ENCODE measurements at places on chromosomes 5 and 9.

- H3K36me3 ChIP-seq, result no peaks in the 10 kb centered on the region
- H3K27ac ChIP-seq, result peak overlapping the region; percentile 92
- H3K4me1 ChIP-seq, result peaks cover 7% of the 10 kb centered on the region
- peak overlapping the region; percentile 87 for H3K4me3 ChIP-seq
- no peaks in the 10 kb centered on the region for H3K27me3 ChIP-seq
Measured at GRCh38 chr5:50667653-50668595, 1.5 kb downstream of the PARP8 start.

DNA sequence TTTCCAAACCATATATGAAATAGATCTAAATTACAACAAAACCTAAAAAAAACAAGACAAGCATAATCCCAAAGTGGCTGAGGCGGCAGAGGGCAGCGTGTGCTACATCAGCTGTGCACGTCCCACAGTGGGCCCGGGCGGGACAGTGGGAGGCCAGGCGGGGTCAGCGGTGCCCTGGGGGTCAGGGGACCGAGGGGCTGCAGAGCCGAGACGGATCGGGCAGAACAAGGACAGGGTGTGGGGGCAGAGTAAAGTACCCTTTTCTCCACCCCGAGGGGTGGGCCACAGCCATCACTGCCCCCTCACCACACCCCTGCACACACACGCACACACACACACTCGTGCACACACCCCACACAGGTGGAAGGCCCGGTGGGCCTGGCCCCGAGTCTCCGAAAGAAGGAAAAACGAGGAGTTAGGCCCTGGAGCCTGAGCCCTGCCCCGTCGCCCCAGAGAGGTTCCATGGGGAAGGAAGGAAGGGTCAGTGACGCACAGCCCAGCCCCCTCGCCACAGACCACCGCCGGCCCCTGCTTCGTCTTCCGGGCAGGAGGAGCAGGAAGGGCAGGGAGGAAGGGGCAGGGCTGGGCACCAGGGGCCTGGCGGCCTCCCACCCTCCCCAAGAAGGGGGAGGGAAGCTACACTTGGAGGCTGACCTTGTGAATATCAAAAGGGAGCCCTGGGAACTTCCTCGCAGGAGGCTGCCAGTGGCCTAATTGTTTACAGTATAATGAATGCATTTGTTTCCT, 49.6 kb upstream of the UBAC1 start:
- peaks cover 18% of the 10 kb centered on the region for H3K36me3 ChIP-seq
- peaks cover 20% of the 10 kb centered on the region for H3K4me1 ChIP-seq
- DNase-seq, result no peak
- no peaks in the 10 kb centered on the region for H3K27me3 ChIP-seq
- H3K27ac ChIP-seq, result no peak overlapping the region
- no peak overlapping the region for H3K4me3 ChIP-seq

DNA sequence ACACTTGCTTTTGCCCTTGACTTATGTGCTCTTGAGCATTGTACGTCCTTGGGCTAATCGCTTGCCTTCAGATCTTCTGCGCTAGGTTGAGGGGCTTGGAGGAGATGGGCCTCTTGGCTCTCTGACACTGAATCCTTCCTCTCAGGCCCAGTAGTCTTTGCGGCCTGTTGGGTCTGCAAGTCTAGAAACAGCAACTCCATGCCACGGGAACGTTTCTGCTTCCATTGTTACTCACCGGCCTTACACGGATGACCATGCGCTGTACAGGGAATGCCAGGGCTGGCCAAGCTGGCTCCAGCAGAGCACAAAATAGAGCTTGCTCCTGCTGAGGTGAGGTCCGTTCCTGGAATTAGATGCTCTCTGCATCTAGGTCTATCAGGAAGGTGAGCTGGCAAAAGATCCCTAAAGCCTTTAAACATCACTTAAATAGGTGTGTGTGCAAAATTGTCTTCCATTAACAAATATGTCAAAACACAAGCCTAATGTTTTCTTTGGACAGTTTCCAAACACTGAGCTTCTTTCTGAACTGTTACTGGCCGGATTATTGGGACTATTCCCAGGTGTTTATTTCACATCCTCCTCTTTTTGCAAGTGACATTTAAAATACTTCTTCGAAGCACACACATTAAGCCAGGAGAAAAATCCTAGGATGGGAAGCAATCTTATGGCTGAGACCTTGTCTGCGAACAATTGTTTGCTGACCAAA, 29.7 kb downstream of the DAPK1 start:
- H3K36me3 ChIP-seq, result no peaks in the 10 kb centered on the region
- H3K27ac ChIP-seq, result no peak overlapping the region
- no peak overlapping the region for H3K4me3 ChIP-seq
- no peaks in the 10 kb centered on the region for H3K27me3 ChIP-seq

DNA sequence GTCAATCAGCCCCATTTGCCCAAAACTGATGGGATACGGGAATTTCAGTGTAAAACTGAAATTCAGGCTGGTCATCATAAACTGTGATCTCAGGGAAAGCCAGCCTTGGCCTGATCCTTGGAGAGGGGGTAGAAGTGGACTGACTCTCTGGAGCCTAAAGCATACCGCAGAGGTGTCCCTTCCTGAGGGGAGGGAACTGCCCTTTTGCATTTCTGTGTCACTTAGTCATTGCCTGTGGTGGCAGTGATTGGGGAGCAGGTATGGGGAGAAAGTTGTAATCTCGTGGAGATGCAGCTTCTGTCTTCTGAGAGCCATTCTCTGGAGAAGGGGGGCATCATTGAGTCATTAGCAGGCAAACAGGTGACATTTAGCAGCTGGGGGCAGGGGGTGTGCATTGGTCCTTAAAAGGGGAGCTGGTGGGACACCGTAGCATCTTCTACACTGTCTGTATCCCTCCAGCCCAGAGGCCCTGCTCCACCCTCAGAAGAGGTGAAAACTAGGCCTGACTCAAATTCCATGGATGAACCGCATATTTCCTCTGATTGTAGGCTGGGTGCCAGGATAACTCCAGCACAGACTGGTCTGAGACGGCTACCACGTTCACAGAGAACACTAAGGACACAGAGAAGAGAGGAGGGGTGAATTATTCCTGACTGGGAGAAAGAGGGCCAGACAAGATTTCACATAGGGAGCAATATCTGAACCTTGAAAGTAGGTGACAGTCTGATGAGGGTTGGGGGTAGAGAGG, 143.3 kb downstream of the SEC61B start:
- no peaks in the 10 kb centered on the region for H3K36me3 ChIP-seq
- no peak for DNase-seq
- H3K4me3 ChIP-seq, result no peak overlapping the region
- H3K27me3 ChIP-seq, result no peaks in the 10 kb centered on the region
- H3K4me1 ChIP-seq, result peaks cover 5% of the 10 kb centered on the region
- no peak overlapping the region for H3K27ac ChIP-seq

DNA sequence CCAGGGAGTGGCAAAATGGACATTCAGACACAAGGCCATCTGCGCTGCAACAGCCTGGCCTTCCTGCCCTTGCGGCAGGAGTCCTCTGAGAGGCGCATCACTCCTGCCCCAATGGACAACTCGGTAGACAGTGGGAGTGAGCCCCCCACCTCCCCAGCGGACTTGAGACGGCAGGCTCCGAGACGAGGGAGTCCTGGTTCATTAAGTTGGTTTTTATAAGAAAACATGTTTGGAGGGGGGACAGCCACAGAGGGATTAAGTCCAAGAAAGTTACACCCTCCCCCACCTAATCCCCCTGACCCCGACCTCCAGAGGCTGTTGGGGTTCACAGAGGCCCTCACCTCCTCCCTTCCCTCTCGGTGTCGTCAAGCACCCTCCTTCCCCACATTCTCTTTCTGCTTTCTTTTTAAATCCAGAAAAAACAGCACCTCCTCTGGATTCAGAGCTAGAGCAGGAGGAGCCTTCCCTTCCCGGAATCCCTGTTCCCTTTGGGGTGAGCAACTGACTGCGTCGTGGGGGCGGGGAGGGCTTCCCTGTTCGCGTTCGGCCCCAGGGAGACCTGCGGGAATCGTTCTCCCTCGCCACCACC, 1.8 kb upstream of the EGR1 start:
- no peaks in the 10 kb centered on the region for H3K27me3 ChIP-seq
- peak overlapping the region; percentile 85 for H3K4me3 ChIP-seq
- DNase-seq, result no peak
- peaks cover 21% of the 10 kb centered on the region for H3K4me1 ChIP-seq
- H3K36me3 ChIP-seq, result no peaks in the 10 kb centered on the region

DNA sequence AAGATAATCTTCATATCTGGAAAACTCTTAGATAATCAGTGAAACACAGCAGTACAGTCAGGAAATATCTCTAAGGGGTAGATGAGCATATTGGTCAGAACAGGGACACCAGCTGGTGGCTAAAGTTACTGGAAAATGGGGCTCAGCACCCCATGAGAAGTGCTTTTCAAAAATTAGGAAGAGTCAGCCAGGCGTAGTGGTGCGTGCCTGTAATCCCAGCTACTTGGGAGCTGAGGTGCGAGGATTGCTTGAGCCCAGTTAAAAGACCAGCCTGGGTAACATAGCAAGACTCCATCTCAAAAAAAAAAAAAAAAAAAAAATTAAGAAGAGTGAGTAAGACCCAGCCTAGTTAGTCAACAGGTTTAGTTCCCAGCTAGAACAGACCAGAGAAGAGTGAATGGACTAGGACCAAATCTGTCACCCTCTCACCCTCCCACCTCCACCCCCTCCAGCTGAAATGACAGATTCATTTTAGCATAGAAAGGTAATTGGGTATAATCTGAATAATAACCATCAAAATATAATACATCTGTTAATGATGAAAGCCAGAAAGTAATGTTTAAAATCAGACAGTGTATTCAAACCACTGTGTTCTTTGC, 120.9 kb downstream of the CDC42SE2 start:
- no peaks in the 10 kb centered on the region for H3K4me1 ChIP-seq
- DNase-seq, result no peak
- H3K36me3 ChIP-seq, result peaks cover 5% of the 10 kb centered on the region
- no peak overlapping the region for H3K27ac ChIP-seq

GRCh38 chr5:135327429-135328127, 71.5 kb downstream of the MACROH2A1 start:
- H3K27ac ChIP-seq, result no peak overlapping the region
- no peaks in the 10 kb centered on the region for H3K4me1 ChIP-seq

- H3K36me3 ChIP-seq, result no peaks in the 10 kb centered on the region
- no peaks in the 10 kb centered on the region for H3K4me1 ChIP-seq
- no peak for DNase-seq
Measured at GRCh38 chr9:99178912-99179872, 42.5 kb downstream of the ALG2 start.

DNA sequence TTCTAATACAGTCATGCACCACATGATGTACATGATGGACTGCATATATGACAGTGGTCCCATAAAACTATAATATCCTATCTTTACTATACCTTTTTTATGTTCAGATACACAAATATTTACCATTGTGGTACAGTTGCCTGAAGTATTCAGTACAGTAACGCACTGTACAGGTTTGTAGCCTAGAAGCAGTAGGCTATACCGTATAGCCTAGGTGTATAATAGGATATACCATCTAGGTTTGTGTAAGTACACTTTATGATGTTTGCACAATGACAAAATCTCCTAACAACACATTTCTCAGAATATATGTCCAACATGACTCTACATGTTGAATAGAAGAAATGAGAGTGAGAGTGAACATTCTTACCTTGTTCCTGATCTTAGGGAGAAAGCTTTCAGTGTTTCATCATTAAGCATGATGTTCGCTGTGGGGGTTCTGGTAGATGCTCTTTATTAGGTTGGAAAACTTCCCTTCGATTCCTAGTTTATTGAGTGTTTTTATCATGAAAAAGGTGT, 31.8 kb downstream of the AMBP start:
- H3K27me3 ChIP-seq, result no peaks in the 10 kb centered on the region
- no peak overlapping the region for H3K27ac ChIP-seq
- H3K4me3 ChIP-seq, result no peak overlapping the region

GRCh38 chr5:58201922-58202648, 257.8 kb downstream of the PLK2 start:
- H3K27me3 ChIP-seq, result no peaks in the 10 kb centered on the region
- no peak overlapping the region for H3K27ac ChIP-seq
- no peak overlapping the region for H3K4me3 ChIP-seq
- no peaks in the 10 kb centered on the region for H3K36me3 ChIP-seq

- no peak for DNase-seq
- H3K27me3 ChIP-seq, result no peaks in the 10 kb centered on the region
- H3K36me3 ChIP-seq, result peaks cover 38% of the 10 kb centered on the region
- H3K4me1 ChIP-seq, result peaks cover 4% of the 10 kb centered on the region
- no peak overlapping the region for H3K4me3 ChIP-seq
Measured at GRCh38 chr9:130610862-130611707, 31.7 kb downstream of the FUBP3 start.

DNA sequence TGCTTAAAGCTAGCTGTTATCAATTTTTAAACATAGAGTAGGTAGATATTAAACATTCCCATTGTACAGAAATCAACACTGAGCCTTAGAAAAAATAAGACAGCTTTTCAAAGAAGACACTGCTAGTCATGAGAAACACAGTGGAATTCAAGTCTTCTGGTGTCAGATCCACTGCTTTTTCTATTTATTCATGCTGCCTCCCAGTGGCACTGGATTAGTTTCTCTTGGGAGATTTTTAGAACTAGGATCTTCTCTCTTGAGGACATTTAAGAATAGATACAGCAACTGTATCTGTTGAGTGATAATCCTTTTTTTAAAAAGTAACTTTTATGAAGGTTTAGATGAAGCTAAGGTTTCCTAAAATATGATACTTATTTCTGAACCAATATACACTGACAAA, 1635.4 kb upstream of the C9orf72 start:
- H3K27me3 ChIP-seq, result peaks cover 23% of the 10 kb centered on the region
- H3K4me1 ChIP-seq, result peaks cover 22% of the 10 kb centered on the region
- no peak for DNase-seq
- no peak overlapping the region for H3K27ac ChIP-seq
- no peaks in the 10 kb centered on the region for H3K36me3 ChIP-seq
- no peak overlapping the region for H3K4me3 ChIP-seq

DNA sequence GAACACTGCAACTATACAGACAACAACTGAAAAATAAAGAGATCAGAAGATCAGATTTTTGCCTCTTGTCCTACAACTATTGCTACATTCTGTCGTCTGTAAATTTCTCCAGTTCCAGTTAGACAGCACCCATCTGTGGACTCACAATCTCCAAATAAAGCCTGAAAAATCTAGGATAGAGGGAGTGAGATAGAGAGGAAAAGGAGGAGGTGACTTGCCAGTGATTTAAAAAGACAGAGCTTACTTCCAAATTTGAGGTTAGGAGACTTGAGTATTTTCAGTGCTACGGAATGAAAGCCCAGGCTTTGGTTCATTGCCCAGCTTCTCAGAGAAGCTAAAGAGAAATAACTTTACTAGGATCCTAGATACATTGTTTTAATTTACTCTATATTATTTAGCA, 63.6 kb downstream of the PTCD2 start:
- H3K27me3 ChIP-seq, result no peaks in the 10 kb centered on the region
- no peak for DNase-seq
- H3K4me3 ChIP-seq, result no peak overlapping the region
- no peaks in the 10 kb centered on the region for H3K36me3 ChIP-seq
- H3K4me1 ChIP-seq, result peaks cover 29% of the 10 kb centered on the region
- peak overlapping the region; percentile 71 for H3K27ac ChIP-seq

Data from tibial artery (tissue), 4 donors.